ENCODE measurements at places on chromosomes 3 and 15.
A peak's percentile ranks its signal among the peaks of the same experiment; 100 is the strongest.

DNA sequence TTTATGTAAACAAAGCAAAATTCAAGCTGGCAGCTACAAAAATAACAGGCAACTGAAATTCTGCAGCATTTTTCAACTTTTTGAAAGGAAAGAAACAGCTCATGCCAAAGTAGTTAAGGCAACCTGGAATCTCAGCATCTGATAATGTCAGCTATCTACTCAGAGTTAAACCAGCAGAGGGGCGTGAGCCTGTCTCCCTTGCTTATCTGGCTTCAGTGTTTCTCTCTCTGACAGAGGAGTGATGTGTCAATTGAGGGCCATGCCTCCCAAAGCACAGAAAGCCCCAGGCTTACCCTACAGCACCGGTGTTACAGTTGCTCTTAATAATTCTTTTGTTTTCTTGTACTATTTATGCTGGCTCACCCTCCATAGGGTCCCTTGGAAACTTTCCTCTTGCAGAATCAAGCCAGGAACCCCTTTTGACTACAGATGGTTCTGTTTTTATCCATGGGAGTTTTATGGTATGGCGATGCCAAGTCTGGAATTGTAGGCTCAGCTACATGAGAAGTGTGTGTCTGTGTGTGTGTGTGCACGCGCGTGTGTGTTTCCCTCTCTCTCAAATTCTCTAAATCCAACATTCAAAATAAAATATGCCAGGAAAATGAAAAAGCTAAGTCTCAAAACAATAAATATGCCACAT is 7.3 kb downstream of the TMEM212 start:
- no peak for DNase-seq

GRCh38 chr3:14145236-14145635 is 20.4 kb downstream of the TMEM43 start:
- no peak for DNase-seq

- DNase-seq: no peak
Observed at GRCh38 chr3:24936574-24936973, 441.9 kb upstream of the THRB start.

GRCh38 chr15:64624242-64624641 is 151.1 kb downstream of the RBPMS2 start:
- no peak for DNase-seq

DNA sequence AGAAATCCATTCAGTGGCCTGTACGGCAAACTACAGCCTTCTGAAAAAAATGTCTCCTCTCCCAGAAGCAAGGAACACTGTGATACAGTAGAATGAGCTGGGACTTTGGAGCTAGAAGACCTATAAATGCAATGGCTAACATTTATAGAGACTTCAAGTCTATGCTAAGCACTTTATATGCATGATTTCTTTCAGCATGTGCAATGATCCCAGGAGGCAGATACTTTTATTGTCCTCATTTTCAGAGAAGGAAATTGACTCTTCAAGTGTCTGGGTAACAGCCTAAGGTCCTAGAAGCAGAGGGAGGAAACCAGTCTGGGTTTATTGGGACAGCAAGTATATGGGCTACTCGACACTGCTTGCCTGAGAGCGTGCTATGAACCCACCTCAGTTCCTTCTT is 140.9 kb downstream of the ALDH1A2 start:
- DNase-seq: no peak

DNA sequence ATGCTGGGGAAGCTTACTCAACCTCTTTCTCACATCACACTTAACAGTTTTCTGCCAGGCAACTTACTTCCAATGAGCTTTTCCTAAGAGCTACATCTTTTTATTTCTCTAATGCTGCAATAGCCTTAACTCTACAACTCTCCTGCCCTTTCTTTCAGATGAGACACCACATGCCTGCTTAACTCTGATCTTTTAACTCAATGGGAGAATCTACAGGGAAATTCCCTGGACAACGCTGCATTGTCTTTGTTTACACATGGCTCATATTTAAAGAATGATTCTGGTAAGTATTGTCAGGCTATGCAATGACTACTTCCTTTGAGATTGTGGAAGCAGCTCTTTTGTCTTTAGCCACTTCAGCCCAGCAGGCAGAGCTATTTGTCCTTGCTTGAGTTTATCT is 353.1 kb upstream of the BCHE start:
- DNase-seq: peak; percentile 44

- no peak for DNase-seq
Observed at GRCh38 chr3:177174607-177175170, 22.6 kb downstream of the TBL1XR1 start.

DNA sequence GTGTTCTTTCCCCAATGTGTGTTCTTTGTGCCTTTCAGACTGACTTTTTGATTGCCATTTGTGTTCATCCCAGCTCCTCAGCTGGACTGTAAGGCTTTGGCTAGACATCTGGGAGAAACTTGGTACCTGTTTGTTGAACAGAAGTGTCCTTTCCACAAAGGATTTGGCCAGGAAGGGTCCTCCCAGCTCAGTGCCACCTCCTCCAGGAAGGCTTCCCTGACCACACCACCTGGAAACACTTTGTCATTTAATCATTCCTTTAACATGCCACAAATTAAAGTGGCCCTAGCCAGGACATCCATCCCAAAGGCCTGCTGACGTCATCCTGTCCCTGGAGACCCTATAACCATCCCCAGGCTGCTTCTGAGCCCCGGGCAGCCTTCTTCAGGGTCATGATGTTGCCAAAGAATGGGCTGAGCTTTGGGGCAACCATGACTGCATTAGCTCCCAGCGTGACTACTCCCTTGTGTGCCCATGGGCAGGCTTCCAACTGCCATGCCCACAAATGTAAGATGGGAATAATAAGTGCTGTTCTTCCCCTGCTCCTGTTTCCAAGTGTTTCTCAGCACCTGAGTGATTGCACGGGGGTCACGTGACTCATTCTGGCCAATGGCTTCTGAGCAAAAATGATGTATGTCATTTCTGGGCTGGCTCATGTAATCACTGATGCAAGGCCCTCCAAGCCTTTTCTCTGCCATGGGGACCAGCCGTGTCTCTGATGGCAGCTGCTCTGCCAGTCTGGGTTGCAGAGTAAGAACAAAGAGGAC is 112.5 kb upstream of the SMAD3 start:
- DNase-seq: no peak

- no peak for DNase-seq
Observed at GRCh38 chr3:105317841-105318240, 48.9 kb upstream of the ALCAM start.

GRCh38 chr3:106326941-106327695 is 458.3 kb upstream of the CBLB start:
- peak; percentile 58 for DNase-seq

DNA sequence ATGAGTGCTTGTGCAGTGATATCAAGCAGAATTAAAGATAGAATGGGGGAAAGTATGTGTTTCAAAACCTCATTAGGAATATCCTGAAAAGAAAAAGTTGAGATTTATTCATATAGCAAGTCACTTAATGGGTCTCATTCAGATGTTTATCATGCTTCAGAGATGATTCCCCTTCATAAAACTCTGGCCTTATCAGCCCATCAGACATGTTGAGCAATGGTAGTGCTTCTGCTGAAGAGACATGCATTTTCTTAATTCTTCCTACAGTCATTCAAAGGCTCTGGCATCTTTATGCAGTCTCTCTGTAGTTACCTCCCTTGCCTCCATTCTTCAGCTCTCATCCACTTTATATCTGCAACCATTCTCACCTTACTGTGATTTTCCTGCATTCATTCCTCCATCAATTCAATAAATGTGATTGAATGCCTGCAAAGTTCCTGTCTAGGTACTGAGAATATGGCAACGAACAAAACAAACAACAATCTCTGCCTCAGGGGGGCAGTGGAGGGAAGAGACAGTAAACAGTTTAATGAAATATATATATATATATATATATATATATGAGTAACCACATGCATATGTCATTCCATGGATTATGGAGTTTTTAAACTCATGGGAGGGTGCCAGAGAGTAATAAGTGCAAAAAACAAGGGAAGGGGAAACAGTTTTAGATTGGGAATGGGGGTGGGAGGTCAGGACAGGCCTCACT is 138.5 kb downstream of the NECTIN3 start:
- DNase-seq: peak; percentile 85

DNA sequence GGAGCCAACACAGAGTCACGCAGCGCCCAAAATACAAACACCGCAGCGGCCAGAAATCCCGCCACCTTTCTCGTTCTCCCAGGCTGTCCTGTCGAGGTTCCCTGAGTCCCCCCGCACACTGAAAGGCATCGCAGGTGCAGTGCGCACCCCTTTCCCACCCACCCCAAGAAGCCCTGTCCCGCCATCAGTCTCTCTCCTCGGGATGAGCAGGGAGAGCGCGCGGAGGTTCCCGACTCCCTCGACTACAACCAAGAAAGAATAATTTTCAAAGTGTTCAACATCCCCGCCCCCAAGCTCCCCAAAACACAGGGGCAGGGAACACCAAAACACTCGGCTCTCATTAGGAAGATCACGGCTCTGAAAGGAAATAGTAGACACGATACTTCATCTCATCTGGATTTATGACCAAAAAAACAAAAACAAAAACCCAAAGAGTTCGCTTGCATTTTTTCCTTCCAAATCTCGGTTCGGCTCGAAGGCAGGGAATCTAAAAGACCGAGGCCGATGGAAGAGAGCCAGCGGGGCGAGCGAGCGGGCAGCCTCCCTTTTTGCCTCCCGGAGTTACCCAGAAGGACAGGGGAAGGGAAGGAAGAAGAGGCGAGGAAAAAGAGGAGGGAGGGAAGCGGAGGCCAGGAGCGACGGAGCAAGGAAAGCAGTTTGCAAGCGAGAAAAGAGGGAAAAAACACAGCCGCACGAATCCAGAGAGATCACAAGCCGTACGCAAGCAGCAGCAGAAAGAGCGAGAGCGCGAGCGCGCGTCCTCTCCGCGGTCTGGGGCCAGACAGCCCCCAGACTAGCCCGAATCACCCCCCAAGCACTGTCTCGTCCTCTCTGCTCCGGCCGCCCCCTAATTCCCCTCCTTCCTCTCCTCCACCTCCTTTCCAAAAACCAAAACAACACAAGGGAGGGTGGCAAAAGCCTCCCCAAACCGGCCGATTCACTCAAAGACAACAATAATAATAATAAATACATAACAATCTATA is 808 bp downstream of the BCL6 start:
- DNase-seq: peak; percentile 35

GRCh38 chr3:150059729-150060128 is 89.0 kb upstream of the PFN2 start:
- no peak for DNase-seq

DNA sequence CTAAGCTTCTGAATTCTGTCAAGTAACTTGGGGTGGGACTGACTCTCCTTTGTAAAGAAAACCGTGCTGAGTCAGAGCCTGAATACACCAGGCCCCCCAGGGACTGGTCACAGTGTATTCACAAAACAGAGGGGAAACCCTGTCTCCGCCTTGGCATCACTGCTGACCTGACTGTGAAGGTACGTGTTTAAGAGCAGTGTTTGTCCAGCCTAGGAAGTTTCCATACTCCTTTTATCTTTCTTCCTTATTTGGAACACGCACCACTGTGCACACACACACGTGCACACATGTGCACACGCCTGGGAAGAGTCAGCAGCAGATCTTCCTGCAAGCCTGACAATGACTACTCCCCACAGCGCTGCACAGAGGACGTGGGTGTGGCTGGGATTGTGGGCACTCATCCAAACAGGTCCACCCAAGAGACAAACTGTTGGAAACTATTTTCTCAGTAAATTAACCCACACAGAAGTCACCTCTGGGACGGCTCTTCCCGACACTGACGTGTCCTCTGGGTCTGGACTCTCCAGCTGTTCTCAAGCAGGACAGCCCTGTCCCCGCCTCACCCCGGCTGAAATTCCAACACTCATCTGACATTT is 87.7 kb downstream of the ATP10A start:
- peak; percentile 86 for DNase-seq

- DNase-seq: no peak
Observed at GRCh38 chr3:40129981-40130380, 179.5 kb upstream of the EIF1B start.

DNA sequence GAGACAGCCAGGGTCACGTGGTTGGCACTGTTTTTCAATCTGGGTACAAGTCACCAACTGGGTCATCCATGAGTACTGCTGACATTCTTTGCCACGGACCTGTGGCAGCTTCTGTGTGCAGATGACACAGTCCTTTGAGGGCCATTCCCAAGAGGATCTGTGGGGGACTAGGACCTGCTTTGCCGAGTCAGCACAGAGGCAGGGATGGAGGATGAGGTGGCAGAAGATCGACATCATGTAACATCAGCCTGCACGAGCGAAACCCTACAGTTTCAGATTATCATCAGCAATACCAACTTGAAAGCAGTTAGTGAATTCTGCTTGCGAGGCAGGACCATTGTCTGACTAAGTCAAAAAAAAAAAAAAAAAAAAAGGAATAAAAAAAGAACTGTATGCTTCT is 227.7 kb downstream of the FOXP1 start:
- no peak for DNase-seq

- no peak for DNase-seq
Observed at GRCh38 chr3:127033171-127033570, 50.3 kb downstream of the PLXNA1 start.

DNA sequence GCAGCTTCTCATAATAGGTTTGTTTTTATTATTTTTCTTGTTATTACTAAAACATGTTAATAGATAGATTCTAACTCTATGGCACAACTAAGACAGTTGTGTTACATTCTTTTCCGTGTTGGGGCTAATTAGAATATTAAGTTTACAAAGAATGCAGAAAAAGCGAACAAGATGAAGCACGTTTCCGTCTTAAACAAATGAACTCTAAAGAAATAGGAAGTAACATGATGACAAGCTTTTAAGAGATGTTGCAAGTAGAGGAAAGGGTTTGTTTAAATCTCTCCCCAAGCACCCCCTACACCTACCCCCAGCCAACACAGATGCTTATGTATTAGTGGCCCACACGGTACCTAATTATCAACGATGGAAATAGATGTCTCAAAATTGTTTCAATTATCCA is 207.1 kb downstream of the TP63 start:
- no peak for DNase-seq

GRCh38 chr3:157081626-157082210 is 78.2 kb downstream of the CCNL1 start:
- peak; percentile 90 for DNase-seq

DNA sequence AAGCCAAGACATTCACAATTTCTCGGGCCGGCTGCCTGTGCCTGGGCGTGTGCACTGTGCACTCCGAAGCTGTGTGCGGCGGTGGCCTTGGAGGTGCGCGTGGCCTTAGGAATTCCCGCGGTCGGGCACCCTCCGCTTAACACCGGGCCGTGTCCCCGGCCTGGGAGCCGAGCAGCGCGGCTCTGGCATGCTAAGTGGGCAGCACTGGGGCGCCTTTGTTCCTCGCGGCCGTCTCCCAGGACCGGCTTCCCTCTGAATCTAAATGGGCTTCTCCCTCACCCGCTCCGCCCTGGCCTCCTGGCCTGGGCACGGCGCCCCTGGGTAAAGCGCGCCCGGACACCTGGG is 498 bp upstream of the ARNT2 start:
- DNase-seq: no peak

GRCh38 chr3:183443395-183444385 is 15.3 kb upstream of the MCF2L2 start:
- no peak for DNase-seq

GRCh38 chr3:51519848-51520247 is 18.7 kb upstream of the RAD54L2 start:
- DNase-seq: no peak

DNA sequence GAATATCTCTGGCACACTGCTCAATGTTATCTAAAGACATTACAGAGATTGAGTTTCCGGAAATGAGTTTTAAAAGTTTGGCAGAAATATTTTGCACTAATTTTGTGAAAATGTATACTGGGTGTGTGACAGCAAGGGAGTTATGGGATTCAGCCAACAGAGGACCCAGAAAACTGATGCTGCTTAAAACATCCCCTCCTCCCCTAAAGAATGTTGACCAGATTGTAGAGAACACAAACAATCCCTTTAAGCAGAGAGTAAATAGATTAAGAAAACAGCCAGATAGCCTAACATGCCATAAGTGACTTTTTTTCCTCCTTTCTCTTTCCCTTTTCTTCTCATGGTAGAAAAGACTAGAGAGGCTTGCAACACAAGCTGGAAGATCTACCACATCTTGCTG is 928.0 kb upstream of the ALCAM start:
- no peak for DNase-seq

Data from fibroblast of upper back skin (primary cell).